Karpas-422 (cell line): ENCODE measurements at places on chromosomes 7 and 10.

- DNase-seq: no peak
Measured at GRCh38 chr10:71706216-71707121, 13.1 kb downstream of the C10orf105 start.

GRCh38 chr7:64630496-64630895, 35.4 kb upstream of the ZNF107 start:
- DNase-seq: peak; percentile 75

DNA sequence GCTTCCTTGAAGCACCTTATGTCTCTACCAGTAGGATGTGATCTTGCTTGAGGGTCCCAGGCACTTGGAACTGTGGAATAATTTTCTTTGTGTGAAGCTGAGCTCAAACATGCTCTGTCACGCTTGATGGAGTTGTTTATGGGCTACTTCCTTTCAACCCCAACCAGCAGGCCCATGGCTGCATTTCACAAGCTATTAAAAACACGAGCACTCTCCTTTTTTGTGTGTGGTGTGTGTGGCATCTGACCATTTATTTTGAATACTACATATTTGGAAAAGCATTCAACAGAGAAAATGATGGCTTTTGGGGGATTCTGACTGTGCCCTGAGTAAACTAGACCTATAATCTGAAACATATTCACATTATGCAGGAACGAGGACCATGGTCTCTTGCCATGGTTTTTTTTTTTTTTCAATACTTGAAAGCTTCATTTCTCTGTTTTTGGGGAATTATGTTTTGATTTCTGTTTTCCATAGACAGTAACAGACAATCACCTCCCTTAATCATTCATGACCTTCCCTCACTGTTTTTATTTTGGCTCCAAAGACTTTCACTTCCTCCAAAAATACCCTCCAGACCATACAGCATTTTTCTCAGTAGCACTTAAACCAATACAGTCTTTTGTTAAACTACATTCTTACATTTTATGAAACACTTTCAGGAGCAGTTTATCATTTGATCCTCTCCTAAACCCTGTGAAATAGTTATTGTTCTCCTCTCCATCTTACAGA, 233.6 kb upstream of the BMPER start:
- no peak for DNase-seq

DNA sequence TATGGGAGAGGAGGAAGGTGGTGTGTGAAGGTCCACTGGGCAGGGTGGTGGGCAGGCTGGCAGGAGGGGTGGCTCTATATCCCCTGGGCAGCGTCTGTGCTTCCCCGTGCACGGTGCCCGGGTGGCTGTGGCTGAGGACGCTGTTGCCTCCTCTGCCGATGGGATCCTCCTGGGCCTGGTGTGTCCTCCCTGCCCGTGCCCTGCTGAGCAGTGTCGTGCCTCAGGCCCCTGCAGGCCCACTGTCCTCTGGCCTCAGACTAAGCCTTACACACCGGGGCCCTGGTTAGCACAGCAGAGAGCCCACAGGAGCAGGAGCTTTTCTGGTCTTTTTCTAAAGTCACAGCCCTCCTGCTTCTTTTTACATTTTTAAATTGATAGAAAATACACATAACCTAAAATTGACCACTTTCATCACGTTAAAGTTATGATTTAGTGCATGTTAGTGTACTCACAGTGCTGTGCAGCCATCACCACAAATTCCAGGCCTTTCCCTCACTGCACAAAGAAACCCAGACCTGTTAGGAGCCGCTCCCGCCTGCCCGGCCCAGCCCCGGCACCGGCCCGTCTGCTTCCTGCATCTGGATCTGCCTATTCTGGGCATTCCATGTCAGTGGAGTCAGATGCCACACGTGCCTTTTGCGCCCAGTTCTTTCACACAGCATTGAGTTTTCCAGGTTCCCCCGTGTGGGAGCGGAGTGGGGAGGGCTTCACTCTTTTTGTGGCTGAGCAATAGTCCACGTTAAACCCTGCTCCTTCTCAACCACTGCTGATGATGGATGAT, 19.4 kb downstream of the PFKFB3 start:
- DNase-seq: no peak

DNA sequence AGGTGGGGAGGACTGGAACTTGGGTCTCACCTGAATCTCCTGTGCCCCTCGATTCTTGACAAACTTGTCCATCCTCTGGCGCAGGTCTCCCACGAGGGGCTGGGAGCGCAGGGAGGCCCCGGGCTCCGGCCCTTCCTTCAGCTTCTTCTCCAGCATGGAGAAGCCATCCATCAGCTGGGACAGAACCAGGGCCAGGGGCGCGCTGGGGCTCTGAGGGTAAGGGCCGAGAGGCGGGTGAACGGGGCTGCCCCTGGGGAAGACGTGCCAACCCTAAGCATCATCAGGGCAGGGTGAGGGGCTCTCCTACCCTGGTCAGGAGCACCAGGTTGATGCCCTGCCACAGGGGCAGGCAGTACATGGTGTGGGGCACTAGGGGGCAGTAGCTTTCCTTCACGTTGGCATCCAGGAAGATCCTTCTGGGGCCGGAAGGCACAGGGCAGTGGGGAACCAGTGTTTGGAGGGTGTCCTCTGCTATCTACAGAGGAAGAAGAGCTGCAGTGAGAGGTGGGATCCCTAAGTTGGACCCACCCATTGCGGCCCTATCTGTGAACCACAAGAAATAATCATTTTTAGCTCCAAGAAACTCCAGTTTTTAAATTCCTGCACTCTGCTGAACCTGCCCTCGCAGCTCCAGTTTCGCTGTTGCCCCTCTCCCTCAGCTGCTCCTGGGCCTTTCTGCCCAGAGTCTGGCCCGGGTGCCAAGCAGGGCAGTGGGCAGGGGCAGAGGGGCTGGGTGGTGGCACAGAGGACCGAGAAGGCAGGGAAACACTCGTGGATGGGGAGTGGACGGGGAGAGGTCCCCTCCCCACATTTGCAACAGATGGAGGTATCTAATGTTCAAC, 10.8 kb upstream of the PYROXD2 start:
- peak; percentile 73 for DNase-seq
